ENCODE measurements at places on chromosomes 12 and 14.

DNA sequence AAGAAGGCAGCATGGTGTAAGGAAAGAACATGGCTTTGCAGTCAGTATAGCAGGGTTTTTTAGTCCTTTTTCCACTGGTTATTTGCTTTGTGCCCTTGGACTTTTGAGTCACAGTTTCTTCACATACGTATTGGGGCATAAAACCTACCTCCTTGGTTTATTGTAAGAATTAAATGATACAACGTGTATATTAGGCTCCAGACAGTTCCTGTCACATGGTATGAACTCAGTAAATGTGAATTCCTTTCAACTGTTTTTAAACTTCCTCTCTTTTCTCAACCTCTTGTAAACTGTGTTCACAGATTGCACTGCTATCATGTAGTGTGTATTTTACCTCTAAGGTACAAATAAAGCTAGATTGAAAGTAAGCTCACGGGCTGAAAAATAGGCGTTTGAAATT, 29.5 kb downstream of the MSRB3 start:
- DNase-seq, result no peak

DNA sequence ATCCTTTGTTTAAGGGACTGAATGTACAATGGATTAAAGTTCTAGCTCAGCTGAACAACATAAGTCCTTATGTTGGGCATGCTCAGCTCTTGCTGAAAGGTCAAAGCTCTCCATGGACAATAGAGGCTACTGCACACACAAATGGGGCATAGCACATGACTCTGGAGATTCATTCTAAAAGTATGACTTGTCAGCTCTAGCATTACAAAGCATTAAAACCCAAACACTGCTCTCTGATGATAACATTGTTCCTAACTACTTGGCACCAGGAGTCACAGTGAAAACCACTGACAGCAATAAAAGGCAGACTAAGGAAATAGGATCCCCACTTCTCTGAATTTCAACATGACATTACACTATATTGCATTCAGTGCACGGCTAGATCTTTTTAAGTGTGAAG, 21.9 kb upstream of the FSCB start:
- no peak for DNase-seq

DNA sequence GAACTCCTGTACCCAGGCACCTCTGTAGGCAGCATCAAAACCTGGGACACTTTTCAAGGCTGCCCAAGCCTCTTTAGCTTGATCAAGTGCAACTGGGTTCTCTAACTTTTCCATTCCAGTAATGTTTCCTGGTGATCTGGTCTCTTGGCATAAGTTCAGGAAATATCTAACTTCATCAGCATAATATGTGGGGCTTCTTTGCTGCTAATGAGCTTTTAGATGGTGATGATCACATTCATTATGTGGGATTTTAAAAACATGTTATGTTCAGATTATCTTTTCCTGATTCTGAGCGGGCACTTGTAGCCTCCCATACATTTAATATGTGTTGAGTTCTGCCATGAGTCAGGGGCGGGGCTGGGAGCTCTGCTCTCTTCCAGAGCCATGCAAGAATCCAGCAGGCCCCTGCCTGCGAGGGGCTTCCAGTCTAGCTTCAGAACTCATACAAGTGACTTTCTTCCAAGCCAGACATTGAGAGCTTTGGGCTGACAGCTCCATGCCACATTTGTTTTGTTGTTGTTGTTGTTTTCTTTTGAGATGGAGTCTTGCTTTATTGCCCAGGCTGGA, 39.5 kb upstream of the RIN3 start:
- no peak for DNase-seq

DNA sequence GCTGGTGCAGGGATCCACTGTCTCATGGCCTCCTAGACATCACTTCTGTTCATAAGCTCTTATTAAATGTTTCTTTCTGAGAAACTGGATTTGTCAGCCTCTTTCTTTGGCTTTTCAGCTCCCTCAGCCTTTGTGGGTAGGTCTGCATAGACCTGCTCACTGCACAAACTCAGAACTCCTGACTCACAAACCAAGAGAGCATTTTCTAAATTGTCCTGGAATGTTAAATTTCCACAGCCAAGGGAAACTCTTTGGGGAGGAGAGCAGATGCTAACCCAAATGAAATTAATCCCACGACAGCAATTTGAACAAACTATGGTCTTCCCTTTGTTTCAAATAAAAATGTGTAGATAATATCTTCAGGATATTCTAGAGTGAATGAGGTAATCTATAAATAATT, 19.5 kb upstream of the CERS5 start:
- DNase-seq, result peak; percentile 66

GRCh38 chr14:58703161-58703506, 65.4 kb downstream of the DACT1 start:
- DNase-seq, result no peak

DNA sequence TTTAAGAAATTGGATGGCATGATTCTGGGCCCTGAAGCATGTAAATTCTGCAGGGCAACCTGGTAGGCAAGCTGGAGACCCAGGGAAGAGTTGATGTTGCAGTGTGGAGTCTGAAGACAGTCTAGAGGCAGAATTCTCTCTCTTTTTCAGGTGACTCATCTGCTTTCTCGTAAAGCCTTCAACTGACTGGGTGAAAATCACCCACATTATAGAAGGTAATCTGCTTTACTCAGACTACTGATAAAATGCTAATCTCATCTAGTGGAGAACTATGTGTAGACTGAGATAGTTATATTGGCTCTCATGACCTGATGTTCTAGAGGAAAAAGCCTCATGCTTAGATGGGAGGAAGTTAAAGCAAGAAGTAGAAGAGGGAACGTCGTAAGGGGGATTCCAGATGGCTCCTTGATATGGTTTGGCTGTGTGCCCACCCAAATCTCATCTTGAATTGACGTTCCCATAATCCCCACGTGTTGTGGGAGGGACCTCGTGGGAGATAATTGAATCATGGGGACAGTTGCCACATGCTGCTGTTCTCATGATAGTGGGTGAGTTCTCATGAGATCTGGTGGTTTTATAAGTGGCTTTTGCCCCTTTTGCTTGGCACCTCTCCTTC, 723.8 kb downstream of the BCL11B start:
- no peak for DNase-seq

GRCh38 chr14:103118018-103118662, 5.1 kb upstream of the TNFAIP2 start:
- no peak for DNase-seq

DNA sequence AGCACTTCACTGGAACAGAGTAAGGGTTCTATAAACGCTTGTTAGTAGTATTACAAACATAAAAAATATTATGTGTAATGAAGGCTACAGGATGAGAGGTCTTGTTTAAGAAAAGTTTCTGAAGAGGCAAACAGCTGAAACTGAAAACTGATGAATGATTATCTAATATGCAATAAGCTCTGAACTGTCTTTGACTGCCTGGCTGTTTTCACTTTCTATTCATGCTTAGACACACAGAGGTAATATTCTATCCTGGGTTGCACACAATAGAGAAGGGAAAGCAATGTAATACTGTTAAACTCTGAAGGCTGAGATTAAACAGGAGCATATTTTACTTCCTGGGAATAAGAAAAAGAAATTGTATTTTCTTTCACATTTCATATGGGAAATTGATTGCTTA, 251.3 kb downstream of the ALX1 start:
- DNase-seq, result no peak

- DNase-seq, result no peak
Measured at GRCh38 chr12:118534003-118534402, 157.6 kb downstream of the SUDS3 start.

GRCh38 chr14:33062881-33063280, 124.2 kb downstream of the NPAS3 start:
- DNase-seq, result no peak

DNA sequence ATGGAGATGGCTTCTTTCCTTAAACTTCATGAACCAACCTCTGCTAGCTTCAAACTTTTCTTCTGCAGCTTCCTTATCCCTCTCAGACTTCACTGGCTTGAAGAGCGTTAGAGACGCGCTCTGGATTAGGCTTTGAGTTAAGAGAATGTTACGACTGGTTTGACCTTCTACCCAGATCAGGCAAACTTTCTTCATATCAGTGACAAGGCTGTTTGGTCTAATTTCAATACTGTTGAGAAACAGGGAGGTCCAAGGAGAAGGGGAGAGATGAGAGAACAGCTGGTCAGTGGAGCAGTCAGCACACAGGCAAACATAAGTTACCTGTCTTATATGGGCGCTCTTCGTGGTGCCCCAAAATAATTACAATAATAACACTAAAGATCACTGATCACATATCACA, 14.9 kb downstream of the SCAF11 start:
- DNase-seq, result no peak

- no peak for DNase-seq
Measured at GRCh38 chr14:94170136-94170535, 4.0 kb upstream of the PPP4R4 start.

DNA sequence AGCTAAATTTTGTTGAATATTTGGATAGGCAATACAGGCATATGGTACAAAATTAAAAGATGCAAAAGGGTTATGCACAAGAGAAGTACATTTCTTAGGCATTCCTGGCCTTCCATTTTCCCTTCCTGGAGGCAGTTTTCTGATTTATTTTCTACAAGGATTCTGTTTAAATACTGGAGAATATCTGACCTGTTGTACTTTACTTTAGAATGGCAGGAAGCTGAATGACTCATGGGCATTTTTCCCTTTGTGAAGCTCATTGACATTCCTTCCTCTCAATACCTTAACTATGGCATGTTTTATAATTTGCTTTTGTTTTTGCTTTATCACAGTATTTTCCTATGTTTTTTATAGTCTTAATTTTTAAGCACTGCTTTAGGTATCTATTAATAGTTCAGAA, 62.7 kb downstream of the RCOR1 start:
- peak; percentile 37 for DNase-seq

GRCh38 chr12:6195665-6196535, 4.3 kb upstream of the CD9 start:
- DNase-seq, result peak; percentile 93

GRCh38 chr14:104137297-104138097, 890 bp upstream of the KIF26A start:
- DNase-seq, result peak; percentile 71

DNA sequence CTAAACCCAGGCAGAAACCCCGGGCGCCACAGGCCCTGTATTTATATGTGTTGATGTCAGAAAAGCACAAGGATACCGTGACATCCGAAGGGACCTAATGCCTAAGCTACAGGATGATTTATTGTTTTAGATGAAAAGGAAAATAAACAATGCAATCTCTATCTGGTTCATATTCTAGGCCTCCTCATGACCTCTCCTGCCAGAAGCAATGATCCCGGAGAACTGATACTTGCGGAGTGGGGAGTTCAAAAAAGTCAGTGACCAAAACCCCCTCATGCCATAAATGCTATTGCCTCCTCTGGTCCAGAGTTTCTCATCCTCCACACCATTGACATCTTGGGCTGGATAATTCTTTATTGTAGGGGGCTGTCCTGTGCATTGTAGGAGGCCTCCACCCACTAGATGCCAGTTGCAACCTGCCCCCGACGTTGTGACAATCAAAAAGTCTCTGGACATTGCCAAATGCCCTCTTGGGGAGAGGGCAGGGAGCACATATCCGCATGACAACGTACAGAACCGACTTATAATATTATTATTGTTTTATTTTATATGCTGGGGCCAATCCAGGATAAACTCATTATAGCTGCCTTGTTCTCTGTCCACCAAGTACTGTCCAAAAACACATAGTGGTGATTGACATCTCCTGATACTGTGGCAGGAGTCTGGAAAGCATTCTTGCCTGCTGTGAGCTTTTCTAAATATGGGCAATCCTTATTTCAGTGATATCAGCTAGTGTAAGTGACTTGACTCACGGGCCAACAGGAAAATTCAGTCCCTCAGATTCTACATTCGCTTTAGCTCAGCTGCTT, 1.1 kb upstream of the CSRP2 start:
- DNase-seq, result peak; percentile 55

DNA sequence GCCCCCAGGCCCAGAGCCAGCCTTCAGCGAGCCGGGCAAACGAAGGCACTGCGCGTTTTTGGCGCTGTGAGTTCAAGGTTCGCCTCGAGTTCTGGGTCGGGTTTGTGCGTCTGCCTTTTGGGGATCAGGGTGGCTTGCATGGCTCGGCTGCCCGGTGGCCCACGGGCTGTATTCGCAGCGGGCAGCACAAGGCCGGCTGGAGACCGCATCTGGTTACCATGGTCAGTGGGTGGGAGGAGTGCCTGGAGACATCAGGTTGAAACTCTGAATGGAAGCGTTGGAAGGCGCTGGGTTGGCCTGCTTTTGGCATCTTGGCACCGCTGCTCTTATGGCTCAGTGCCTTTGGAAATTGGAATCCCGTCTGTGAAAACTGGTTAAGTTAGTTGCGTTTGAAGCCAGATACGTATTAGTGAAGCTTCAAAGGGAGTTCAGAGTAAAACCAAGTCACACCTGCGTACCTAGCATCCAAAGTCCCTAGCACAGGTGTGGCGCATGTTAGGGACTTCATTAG, 50.9 kb downstream of the SNAPC1 start:
- DNase-seq, result no peak

- peak; percentile 87 for DNase-seq
Measured at GRCh38 chr14:53055003-53055402, 98.1 kb downstream of the DDHD1 start.

GRCh38 chr14:68681256-68682011, 111.4 kb downstream of the ZFP36L1 start:
- DNase-seq, result no peak

GRCh38 chr14:68774771-68775613, 17.9 kb downstream of the ZFP36L1 start:
- peak; percentile 67 for DNase-seq

DNA sequence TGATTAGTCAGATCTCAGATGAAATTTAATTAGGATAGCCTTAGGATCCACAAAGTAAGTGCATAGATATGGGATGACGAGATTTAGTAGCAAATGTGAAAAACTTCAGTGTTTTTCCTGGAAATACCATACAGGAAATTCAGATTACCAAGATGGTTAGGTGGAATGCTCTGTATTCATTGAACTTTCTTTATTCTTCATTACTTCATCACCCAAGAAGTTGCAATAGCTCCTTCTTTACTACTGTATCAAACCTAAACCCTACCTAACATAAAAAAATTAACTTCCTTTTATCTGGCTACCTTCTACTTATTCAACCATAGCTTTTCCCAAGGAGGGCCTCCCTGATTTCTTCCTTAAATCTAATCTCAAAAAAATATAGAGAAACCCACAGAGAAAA, 100.4 kb downstream of the TTC6 start:
- peak; percentile 18 for DNase-seq

DNA sequence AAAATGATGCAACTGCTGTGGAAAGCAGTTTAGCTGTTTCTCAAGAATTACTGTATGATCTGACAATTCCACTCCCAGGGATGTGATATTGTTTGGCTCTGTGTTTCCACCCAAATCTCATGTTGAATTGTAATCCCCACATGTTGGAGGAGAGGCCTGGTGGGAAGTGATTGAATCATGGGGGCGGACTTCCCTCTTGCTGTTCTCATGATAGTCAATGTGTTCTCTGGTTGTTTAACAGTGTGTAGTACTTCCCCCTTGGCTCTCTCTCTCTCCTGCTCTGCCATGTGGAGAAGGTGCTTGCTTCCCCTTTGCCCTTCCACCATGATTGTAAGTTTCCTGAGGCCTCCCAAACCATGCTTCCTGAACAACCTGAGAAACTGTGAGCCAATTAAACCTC, 93.4 kb upstream of the CPM start:
- no peak for DNase-seq

DNA sequence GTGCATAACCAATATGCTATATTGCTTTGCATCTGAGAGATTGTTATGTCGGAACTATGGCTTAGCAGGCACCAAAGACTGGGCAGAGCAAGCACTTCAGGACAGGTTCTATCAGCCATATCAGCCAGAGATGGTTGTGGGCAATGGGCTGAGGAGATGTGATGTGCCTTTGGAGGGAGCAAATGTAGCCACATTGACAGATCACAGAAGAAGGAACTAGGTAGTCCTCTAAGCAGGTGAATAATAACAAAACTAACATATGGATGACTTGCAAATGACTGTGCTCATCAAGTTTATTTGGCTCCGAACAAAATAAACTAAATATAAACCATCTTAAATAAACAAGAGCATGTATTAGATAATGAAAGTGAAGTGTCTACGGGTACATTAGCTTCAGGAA, 291.7 kb downstream of the RMST start:
- no peak for DNase-seq

All from adipocyte (in vitro differentiated cells).